Omental fat pad (tissue), 4 donors: ENCODE measurements at places on chromosomes 12 and 14. TPM values are rescaled to one million over a fixed set of nuclear protein-coding genes. Genes with fewer than 3 reads are reported as not detected.

Gene CEBPE
- 0.36 TPM for total RNA-seq

Gene FKBP4
- total RNA-seq = 30.9 TPM

Gene PIANP
- not detected for total RNA-seq

DNA sequence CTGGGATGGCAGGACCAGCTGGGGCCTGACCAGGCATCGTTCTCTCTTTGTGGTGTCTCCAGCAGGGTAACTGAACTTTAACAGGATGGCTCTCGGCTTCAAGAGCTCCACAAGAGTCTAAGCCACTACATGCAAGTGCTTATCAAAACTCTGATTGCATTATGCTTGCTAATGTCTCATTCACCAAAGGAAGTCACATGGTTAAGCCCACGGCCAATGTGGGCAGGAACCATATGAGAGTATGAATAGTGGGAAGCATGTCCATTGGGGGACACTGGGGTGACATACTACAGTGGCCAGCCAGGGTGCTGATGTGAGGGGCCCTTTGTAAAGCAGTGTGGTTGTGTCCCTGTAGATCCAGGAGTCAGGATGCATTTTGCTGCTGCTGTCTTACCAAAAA, 35.0 kb upstream of the KCNA5 start:
- DNase-seq = no peak

DNA sequence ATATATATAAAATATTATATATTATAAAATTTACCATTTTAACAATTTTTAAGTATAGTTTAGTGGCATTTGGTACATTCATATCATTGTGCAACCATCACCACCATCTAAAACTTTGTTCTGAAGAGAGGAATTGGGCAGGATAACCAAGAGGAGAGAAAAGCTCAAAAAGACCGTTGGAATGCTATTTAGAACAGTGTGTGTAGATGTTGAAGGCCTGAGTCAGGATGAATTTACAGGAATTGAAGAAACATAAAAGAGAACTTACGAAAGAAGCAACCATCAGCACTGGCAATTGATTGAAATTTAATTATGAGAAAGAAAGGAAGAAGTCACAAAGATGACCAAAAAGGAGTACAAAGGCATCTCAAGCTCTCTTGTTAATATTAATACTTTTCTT, 196.9 kb upstream of the PWP1 start:
- DNase-seq = no peak

Gene SMCO2
- total RNA-seq = not detected

DNA sequence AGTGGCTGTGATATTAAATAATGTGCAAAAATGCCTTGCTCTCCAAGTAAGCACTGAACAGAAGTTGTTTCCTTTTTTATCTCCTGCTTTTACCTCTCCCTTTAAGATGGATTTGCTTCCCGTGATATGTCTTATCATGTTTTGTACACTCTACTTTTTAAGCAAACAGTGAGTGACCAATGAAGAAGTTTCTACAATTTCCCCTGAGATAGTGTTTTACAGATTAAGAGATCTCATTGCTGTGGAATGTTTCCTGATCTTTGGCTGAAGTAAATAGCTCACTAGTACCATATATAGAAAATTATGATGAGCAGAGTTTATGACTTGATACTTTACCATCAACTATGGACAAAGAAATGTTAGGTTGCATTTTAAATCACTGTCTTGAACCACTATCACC, 184.8 kb upstream of the PDE3A start:
- no peak for DNase-seq

GRCh38 chr12:104698871-104699270, 242.1 kb downstream of the CHST11 start:
- no peak for DNase-seq

Gene ACSM4
- not detected for total RNA-seq

Gene EPS8
- 354 TPM for total RNA-seq

DNA sequence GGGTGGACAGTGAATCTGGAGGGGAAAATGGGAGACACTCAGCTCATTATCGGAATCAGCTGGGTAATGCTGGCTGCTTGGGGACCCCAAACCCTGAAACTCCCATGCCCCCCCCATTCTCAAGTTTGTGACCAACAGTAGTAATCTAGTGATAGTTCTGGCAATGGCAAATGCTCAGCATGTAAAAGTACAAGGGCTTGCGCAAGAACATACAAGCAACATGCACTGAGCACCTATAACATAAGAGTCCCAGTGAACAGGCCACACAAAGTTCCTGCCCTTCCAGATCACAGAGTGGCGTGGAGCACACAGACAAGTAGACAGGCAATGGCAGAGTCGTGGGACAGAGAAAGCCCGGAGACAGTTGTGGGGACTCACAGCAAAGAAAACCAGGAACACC, 407.9 kb downstream of the MED13L start:
- DNase-seq = no peak

- DNase-seq = no peak
Measured at GRCh38 chr12:107396991-107397390, 288.6 kb upstream of the PWP1 start.

DNA sequence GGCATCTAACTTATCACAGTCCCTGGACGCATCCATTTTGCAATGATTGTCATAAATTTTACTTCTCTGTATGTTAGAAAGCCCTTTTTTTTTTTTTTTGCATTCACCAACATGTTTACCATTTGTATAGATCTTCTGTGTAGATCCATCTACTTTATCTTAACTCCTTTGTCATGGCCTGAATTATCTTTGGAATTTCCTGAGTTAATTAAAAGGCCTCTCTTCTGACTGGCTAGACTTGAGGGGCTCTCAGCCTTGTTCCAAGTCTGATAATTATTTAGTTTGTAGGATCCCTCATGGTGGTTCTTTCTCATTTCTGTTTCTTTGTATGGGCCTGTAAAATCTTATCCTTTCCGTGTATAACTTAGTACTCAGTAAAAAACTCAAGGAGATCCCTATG, 387.0 kb downstream of the C12orf50 start:
- DNase-seq = no peak

GRCh38 chr12:108753976-108754375, 22.7 kb upstream of the CORO1C start:
- no peak for DNase-seq

DNA sequence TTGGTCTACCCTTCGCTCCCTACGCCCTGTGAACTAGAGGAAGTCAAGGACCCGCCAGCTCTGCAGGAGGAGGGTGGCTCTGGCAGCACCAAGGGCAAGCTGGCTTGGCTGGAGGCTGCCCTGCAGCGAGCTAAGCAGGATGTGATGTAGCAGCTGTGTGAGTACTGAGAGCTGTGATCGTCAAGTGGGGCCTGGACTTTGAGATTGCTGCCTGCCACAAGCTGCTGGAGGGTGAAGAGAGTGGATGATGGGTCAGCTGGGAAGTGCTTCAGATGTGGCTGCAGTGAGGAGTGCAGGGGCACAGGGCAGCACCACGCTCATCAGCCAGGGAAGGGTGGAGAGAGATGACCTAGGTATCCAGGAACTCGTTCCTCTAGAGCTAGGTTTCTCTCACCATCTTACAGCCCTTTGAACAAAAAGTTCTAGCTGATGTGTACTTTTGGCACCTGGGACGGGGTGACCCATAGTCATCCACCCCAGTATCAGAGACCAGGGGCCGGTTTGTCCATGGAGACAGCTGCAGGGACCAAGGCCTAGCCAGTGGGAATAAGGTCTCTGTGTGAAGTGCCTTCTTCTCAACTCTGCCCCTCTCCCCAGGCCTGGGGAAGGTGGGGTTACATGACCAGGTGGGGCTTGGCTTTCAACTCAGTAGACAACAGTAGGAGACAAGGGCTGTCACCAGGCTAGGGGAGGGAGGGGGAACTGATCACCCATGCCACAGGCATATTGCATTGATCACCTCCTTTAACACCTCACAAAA, 3.2 kb downstream of the KRT86 start:
- DNase-seq = no peak

Gene TRPV4
- total RNA-seq = 1.4 TPM
